ENCODE measurements at places on chromosomes 5 and 9.

GRCh38 chr5:77563475-77563874 is 71.4 kb upstream of the WDR41 start:
- no peak for DNase-seq

DNA sequence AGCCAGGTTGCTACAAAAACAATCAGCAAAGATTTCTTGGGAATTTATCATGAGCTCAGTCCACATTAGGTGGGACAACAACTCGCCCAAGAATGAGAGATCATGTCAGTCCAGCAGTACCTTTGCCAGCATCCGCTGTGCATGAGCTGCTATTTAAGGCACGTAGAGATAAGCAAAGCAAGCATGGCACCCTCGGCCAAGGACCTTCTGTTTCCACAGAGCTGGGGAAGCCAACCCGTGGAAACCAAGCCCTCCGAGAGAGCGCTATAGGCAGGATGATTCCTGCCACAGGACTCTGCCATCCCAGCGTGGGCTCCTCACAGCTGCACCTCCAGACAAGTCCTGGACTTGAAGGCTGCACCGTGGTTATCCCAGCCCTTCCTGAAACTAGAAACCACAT is 189.5 kb upstream of the PPP1R26 start:
- DNase-seq, result no peak

DNA sequence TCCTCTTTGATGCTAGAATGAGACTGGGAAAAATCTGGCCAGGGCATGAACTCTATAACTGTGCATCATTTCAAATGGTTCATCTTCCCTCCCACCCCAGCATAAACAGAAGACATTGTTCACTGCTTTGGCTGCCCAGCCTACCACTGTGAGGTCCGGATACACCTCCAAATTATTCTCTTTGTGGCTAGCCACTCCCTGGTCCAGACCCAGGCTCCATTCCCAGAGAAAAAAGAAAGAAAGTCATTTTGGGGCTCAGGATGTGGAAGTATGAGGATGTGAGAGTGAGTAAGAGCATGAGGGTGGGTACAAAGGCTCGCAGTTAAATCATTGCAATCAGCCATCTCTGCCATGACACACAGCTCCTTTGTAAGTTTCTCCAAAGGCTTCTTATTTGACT is 559.2 kb downstream of the PSAT1 start:
- DNase-seq, result no peak

- no peak for DNase-seq
These were observed 10.9 kb downstream of the CEP72 start for GRCh38 chr5:622946-623522.

GRCh38 chr5:175079707-175080106 is 355.3 kb downstream of the MSX2 start:
- DNase-seq, result no peak

- peak; percentile 52 for DNase-seq
These were observed 6.8 kb upstream of the TOR2A start for GRCh38 chr9:127741831-127742434.
